ENCODE measurements at places on chromosomes 2 and 18. TPM values are rescaled to one million over a fixed set of nuclear protein-coding genes. Genes with fewer than 3 reads are reported as not detected.

DNA sequence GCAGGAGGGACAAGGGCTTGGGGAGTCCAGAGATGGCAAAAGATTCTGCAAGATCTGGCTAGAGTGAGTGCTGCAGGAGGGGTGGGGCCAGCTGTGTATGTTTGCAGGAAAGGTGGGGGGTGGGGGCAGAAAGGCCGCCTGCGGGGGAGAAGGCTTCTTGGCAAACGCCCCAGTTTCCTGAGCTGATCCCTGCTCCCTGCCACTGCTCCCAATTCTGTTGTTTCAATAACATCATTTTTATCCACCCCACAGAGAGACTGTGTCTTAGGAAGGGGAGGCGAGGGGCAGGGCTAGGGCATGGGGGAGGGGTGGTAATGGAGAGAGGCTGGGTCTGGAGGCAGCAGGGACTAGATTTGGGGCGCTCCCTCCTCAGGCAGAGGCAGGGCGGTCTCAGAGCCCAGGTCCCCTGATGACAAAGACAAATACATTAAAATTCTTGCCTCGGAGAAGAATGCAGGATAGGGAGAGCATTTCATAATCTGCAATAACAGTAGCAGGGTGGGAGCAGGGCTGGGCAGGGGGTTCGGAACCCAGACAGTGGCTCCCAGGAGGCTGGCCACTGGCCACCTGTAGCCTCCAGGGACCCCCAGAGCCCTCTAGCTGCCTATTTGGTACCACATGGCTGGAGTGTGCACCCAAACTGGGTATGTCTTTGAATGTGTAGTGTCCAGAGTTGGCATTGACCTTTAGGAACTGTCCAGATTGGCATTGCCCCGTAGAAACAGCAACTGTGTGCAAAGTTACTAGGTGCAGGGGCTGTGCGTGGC, 2.1 kb upstream of the WNT6 start:
- no peak for DNase-seq

- DNase-seq: peak; percentile 15
These were observed 957.1 kb upstream of the CHAC2 start for GRCh38 chr2:52810460-52810859.

DNA sequence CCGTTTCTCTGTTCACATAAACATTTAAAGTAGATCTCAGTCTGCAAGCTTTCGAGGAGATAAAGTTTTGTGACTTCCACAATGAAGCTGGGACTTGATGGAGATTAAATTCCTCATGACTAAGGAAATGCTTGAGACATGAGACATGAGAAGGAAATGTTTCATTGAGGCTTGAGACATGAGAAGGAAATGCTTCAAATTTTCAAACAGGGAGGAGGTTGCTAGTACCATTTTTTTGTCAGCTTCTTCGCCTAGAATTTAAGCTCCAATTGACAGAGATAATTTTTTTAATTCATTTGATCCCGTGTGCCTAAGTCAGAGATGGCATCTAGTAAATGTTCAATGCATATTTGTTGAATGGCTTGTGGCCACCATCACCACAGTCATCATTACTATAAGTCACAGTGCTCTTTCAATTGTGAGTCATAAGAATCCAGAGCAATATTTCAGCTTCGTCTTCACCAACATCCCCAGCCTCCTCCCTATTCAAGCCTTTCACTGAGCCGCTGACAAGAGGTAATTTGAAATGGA, 543 bp upstream of the MARCHF4 start:
- no peak for DNase-seq

DNA sequence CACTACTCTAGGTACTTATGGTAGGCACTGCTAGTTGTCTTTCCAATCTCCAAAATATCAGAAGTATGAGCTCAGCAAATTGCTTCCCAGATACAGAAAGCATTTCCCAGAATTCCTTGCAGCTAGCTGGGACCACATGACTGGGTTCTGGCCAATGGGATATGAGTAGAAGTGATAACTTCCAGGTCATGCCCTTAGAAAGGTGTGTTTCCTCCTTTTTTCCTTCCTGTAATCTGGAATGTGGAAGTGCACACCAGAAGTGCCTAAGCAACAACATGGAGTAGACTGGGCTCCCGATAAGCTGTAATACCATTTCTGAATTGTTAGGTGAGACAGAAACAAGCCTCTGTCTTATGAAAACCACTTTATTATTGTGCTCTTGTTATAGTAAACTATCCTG, 279.8 kb downstream of the ZNF385B start:
- DNase-seq: no peak

- DNase-seq: no peak
These were observed 16.3 kb downstream of the FOSL2 start for GRCh38 chr2:28408764-28409599.

- no peak for DNase-seq
These were observed 9.4 kb upstream of the ASXL2 start for GRCh38 chr2:25887624-25888242.

GRCh38 chr2:112960230-112960825, 17.5 kb upstream of the IL36G start:
- no peak for DNase-seq

GRCh38 chr2:177726931-177727348, 334.4 kb downstream of the AGPS start:
- no peak for DNase-seq

GRCh38 chr2:237931205-237931721, 35.6 kb upstream of the UBE2F start:
- DNase-seq: no peak

GRCh38 chr18:22169011-22169888, at the start of gene GATA6:
Gene GATA6, plus strand, starts transcription at chr18:22169589. Its CDS starts 1,556 bp downstream, at chr18:22171145.
- DNase-seq: no peak

- DNase-seq: no peak
These were observed 59.2 kb downstream of the ADI1 start for GRCh38 chr2:3460156-3460555.

DNA sequence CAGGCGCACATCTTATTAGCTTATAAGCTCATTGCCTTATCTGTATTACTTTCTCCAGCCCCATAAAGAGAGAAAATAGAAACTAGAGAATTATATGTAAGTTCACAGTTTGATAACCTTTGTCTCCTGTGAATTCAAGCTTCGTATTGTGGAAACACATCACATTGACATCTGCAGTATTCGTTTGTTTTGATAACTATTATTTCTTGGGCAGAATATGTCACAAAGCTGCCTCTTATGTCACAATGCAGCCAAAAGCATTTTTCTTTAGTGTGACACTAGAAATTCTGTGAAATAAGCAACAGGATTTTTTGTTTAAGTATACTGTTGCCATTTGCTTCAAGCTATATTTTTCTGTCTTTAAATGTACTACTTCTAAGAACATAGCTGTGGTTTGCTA, 221.5 kb downstream of the DOK6 start:
- DNase-seq: no peak

- DNase-seq: peak; percentile 66
These were observed 2.2 kb downstream of the STAMBP start for GRCh38 chr2:73830871-73831401.

DNA sequence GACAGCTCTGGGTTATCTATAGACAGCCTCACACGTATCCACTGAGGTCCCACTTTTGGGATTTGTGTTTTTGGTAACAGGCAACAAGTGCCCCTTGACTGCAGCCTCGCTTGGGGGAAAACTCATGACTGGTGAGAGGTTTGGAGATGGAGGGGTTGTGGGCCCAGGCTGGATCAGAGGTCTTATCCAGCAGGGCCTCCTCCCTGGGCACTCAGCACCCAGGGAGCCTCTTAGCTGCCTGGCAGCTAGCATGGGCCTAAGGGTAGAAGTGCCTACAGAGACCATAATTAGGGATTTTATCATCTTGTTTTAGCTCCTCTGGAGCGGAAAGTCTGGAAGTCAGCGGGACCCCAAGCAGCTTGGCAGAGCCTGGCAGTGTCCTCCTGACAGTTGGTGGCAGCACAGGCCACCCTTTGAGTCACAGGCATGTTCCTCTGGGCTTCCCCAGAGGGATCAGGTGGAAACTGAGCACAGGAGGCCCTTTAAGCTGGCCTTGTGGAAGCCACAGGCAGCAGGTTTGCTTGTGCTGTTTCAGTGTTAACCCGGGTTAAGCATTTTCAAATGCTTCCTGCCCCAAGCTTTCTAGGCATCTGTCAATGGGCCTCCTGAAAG, 143.1 kb downstream of the KCTD1 start:
- DNase-seq: peak; percentile 20

MOGAT1 gene
- total RNA-seq: not detected

SERTAD2 gene
- 16.9 TPM for total RNA-seq

DYNC2LI1 gene
- 15.1 TPM for total RNA-seq

TUBA4B gene
- total RNA-seq: 0.52 TPM

PGAP1 gene
- 2.6 TPM for total RNA-seq

GALNT13 gene
- total RNA-seq: 0.52 TPM

SERPINB11 gene
- total RNA-seq: not detected

SATB2 gene
- total RNA-seq: 2.7 TPM

Data from epithelial cell of proximal tubule (primary cell).